T-helper 17 cell (primary cell): ENCODE measurements at places on chromosomes 16 and 17. TPM values are rescaled to one million over a fixed set of nuclear protein-coding genes. Genes with fewer than 3 reads are reported as not detected.

GRCh38 chr17:18949566-18949965, 2.4 kb upstream of the SLC5A10 start:
- peaks cover 24% of the 10 kb centered on the region for H3K27me3 ChIP-seq
- H3K4me3 ChIP-seq: no peak overlapping the region
- no peak overlapping the region for H3K27ac ChIP-seq
- H3K4me1 ChIP-seq: peaks cover 17% of the 10 kb centered on the region

The LRRC37A2 gene
- 27.9 TPM for total RNA-seq

The SERPINF2 gene
- total RNA-seq: 0.29 TPM

GRCh38 chr16:78869492-78869891, 731.0 kb downstream of the MAF start:
- H3K27me3 ChIP-seq: no peaks in the 10 kb centered on the region
- H3K4me3 ChIP-seq: peak overlapping the region; percentile 31
- H3K36me3 ChIP-seq: no peaks in the 10 kb centered on the region
- DNase-seq: no peak

DNA sequence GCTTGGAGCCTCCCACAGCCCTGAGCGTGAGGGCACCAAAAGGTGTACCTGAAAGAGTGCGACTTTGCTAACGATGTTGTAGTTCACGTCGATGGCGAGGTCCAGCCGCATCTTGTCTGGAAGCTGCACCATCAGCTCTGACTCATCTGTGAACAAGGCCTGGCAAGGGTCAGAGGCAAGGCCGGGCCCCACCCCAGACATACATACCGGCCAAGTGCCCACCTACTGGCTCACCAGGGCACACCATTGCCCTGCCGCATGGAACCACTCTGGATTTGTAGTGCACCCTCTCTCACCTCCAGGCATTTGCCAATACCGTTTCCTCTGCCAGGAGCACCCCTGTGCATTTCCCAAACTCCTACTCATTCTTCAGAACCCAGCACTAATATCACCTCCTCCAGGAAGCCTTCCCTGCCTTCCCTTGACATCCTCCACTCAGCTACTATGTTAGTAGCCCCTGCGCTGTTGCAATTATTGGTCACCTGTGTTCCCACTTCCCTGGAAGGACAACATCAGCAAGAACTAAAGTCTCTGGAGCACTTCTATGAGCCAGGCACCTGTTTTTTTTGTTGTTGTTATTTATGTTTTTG, 69.4 kb downstream of the CNGB1 start:
- no peak for DNase-seq
- peaks cover 34% of the 10 kb centered on the region for H3K27me3 ChIP-seq
- H3K4me1 ChIP-seq: peaks cover 6% of the 10 kb centered on the region
- H3K27ac ChIP-seq: no peak overlapping the region

DNA sequence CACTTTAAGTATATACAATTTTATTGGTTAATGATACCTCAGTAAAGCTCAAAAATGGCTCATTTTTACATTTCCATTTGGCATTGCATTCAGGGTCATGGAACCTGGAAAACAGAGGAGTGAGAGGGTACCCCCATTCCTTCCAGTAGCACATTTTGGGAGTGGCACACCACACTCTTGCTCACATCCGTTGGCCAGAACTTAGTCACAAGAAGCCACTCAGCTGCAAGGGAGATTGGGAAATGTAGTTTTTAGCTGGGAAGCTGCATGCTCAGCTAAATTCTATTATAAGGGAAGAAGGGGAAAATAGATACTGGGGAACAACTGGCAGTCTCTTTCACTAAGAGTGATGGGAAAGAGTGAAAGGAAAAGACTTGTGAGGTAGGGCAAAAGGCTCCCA, 102.5 kb upstream of the TMEM97 start:
- no peak overlapping the region for H3K27ac ChIP-seq
- peaks cover 5% of the 10 kb centered on the region for H3K4me1 ChIP-seq
- no peak overlapping the region for H3K4me3 ChIP-seq
- no peak for DNase-seq
- H3K27me3 ChIP-seq: no peaks in the 10 kb centered on the region
- no peaks in the 10 kb centered on the region for H3K36me3 ChIP-seq

The RNF43 gene
- total RNA-seq: 0.94 TPM

The VMO1 gene
- not detected for total RNA-seq

DNA sequence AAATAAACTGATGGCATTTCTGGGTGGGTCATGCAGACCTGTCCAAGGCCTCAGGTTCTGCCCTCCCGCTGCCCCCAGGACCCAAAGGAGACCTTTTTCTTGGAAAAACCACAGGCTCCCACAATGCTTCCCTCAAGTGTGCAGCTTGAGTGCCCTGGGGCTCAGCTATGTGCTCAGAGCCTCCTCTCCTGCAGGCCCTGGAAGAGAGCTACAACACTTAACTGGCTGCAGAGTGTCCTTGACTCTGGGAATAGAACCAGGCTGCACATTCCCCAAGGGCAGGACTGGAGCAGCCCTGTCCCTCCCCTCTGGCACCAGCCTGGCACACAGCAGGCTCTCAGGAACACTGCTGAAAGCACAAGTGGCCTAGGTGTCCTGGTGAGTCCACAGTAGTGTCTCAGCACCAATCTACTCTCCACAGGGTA, 4.8 kb upstream of the SREBF1 start:
- peak overlapping the region; percentile 15 for H3K4me3 ChIP-seq
- H3K27me3 ChIP-seq: no peaks in the 10 kb centered on the region
- no peaks in the 10 kb centered on the region for H3K36me3 ChIP-seq
- peak overlapping the region; percentile 96 for H3K27ac ChIP-seq
- DNase-seq: no peak

- H3K27me3 ChIP-seq: no peaks in the 10 kb centered on the region
- H3K36me3 ChIP-seq: peaks cover 17% of the 10 kb centered on the region
- peaks cover 5% of the 10 kb centered on the region for H3K4me1 ChIP-seq
- no peak for DNase-seq
- H3K27ac ChIP-seq: no peak overlapping the region
Observed at GRCh38 chr16:24943471-24943870, 71.7 kb downstream of the ARHGAP17 start.

DNA sequence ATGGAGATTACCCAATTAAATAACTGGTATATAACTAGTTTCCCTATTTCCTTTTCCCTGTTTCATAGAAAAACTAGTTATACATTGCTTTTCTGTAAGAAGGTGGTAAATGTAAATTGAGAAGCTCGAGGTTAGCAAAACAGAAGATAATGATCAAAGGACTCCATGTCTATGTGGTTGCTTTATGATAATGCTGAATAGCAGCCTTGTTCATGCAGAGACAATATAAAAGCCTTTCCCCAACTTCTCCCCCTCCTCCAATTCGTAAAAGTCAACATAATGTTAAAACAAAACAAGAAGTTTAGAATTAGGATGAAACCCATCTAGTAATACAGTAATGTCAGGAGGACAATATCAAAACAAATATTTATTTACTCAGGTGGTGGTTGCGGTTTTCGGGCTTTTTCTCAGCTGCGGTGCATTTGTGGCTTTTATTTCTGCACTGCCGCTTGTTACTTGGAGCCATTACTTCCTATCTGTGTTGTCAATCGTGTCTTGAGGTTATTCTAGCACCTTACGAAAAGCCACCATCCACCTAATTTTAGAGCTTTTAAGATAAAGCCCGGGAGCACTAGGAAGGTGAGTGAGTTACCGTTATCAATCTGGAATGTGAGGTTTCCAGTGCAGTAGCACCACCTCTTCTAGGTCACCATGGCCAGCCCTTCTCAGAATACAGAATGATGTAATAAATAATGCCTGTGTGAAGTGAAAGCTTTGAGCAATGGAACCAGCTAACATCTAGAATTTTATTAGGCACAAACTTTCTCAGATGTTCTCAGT, 297.5 kb downstream of the CDH13 start:
- no peaks in the 10 kb centered on the region for H3K27me3 ChIP-seq
- DNase-seq: no peak
- no peaks in the 10 kb centered on the region for H3K36me3 ChIP-seq
- H3K4me3 ChIP-seq: peak overlapping the region; percentile 19
- peaks cover 12% of the 10 kb centered on the region for H3K4me1 ChIP-seq

The XAF1 gene
- 41.2 TPM for total RNA-seq

DNA sequence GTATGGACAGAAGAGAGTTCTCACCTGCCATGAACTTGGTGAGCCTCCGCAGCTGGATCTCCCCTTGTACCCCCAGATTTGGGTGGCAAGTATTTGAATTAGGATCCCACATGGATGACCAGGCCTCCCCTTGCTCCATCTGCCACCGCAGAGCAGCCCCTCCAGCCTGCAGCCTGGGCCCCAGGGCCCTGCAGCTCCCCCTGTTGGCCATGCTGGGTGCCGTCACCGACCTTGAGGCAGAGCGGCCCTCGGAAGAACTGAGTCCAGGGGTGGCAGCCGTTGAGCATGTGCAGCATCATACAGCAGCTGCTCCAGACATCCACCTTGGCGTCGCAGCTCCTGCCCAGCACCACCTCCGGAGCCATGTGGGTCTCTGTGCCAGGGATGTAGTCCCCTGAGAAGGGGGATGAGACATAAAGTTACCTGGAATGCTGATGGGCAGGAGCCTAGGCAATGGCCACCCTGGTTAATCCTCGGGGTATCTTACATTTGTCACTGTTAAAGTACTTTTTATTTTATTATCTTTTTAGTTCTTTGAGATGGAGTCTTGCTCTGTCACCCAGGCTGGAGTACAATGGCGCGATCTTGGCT, 9.0 kb upstream of the SPATA32 start:
- H3K27ac ChIP-seq: peak overlapping the region; percentile 16
- peaks cover 2% of the 10 kb centered on the region for H3K4me1 ChIP-seq
- H3K36me3 ChIP-seq: peaks cover 3% of the 10 kb centered on the region
- peak; percentile 32 for DNase-seq

GRCh38 chr17:76092526-76093413, 10.8 kb downstream of the EXOC7 start:
- no peak overlapping the region for H3K4me3 ChIP-seq
- H3K27me3 ChIP-seq: no peaks in the 10 kb centered on the region
- no peaks in the 10 kb centered on the region for H3K4me1 ChIP-seq
- H3K27ac ChIP-seq: no peak overlapping the region

DNA sequence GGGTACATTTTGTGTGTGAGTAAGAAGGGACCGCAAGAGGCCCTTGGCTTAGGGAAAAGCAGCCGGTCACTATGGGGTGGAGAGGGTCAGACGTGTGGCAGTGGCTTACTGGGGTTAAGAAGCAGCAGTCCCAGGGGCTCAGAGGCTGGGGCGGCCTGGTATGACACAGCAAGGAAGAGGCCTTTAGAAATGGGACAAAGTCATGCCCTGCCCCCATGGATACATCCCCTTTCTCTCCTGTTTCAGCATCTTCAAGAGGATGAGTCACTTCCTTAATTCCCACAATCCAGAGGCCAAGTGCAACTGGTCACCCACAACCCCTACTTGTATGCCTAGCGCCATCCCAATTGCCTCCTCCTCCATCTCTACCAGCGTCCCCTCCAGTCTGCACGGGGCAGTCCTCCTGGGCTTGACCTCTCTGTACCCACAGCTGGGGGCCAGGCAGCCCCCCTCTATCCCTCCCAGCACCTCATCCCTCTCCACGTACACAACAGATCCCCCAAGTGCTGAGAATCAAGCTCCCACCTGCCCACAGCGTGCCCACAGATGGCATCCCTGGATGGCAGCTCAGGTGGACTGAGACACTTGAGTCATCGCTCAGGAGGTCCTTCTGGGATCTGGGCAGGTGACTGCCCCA, 6.9 kb upstream of the EFTUD2 start:
- H3K27ac ChIP-seq: peak overlapping the region; percentile 2
- no peak for DNase-seq
- H3K4me3 ChIP-seq: no peak overlapping the region
- H3K27me3 ChIP-seq: peaks cover 42% of the 10 kb centered on the region
- peaks cover 6% of the 10 kb centered on the region for H3K4me1 ChIP-seq

GRCh38 chr17:75041656-75042280, 5.0 kb downstream of the ATP5PD start:
- H3K4me3 ChIP-seq: no peak overlapping the region
- H3K27ac ChIP-seq: peak overlapping the region; percentile 16
- no peak for DNase-seq
- H3K4me1 ChIP-seq: peaks cover 24% of the 10 kb centered on the region

DNA sequence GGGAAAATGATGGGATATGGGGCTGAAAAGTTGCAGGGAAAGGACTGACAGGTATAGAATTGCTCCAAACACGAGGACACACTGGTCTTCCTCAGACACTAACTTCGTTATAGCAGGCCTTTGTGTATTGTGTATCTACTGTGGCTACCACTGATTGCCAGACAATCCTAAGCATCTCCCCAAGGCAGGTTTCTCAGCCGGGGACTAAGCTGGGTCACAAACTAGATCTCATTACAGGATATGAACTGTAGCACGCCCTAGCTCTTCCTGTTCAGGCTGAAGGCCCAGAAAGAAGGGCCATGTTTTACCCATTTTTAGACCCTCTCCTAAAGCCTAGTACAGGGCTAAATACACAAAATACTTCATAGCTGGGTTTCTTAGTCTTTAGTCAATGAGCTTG, 5.1 kb upstream of the RANGRF start:
- DNase-seq: no peak
- peaks cover 5% of the 10 kb centered on the region for H3K27me3 ChIP-seq
- no peaks in the 10 kb centered on the region for H3K36me3 ChIP-seq

- no peak for DNase-seq
- H3K4me3 ChIP-seq: no peak overlapping the region
- no peaks in the 10 kb centered on the region for H3K4me1 ChIP-seq
- H3K27ac ChIP-seq: no peak overlapping the region
- H3K36me3 ChIP-seq: no peaks in the 10 kb centered on the region
- H3K27me3 ChIP-seq: no peaks in the 10 kb centered on the region
Observed at GRCh38 chr17:11488407-11488806, 109.9 kb upstream of the DNAH9 start.
